ENCODE measurements at places on chromosomes 4 and X. TPM values are rescaled to one million over a fixed set of nuclear protein-coding genes. Genes with fewer than 3 reads are reported as not detected.

The AWAT2 gene
- total RNA-seq = not detected

The TMEM271 gene
- not detected for total RNA-seq

The TCEAL6 gene
- total RNA-seq = not detected

The LRIT3 gene
- 0.22 TPM for total RNA-seq

The MAGEA3 gene
- not detected for total RNA-seq
